ENCODE measurements at places on chromosomes 11 and 22. TPM values are rescaled to one million over a fixed set of nuclear protein-coding genes. Genes with fewer than 3 reads are reported as not detected.

- no peaks in the 10 kb centered on the region for H3K4me1 ChIP-seq
- H3K27ac ChIP-seq = no peak overlapping the region
- peaks cover 63% of the 10 kb centered on the region for H3K27me3 ChIP-seq
- H3K36me3 ChIP-seq = no peaks in the 10 kb centered on the region
- no peak overlapping the region for H3K4me3 ChIP-seq
Observed at GRCh38 chr11:13958641-13959400, 3.7 kb upstream of the SPON1 start.

DNA sequence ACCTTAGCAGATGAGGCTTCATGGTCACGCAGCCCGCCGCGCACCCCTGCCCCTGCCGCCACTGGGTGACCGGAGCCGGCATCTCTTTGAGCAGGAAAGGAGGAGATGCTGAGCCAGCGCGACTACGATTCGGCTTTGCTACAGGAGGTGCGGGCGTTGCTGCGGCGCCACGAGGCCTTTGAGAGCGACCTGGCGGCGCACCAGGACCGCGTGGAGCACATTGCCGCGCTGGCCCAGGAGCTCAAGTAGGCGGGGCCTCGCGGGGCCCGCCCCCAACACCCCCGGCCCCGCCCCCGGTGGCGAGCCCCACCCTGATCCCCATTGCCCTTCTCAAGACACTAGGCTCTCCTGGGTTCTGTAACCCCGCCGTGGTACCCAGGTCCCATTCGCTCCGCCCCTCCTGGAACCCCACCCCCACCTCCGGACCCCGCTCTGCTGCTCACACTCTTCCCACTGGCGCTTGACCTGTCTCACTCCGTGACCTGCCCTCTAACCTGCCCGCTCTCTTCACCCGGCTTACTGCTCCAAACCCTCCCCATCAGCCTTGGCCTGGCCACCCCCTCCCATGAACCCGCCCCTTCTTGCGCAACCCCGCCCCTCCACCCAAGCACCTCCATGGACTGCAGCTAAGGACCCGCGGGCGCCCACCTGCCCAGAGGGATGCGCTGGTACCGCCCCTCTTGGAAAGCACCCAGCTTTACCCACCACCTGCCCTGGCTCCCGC, 9.1 kb downstream of the CTSF start:
- no peak overlapping the region for H3K4me3 ChIP-seq
- H3K4me1 ChIP-seq = no peaks in the 10 kb centered on the region
- peaks cover 5% of the 10 kb centered on the region for H3K27me3 ChIP-seq
- H3K36me3 ChIP-seq = no peaks in the 10 kb centered on the region
- no peak for DNase-seq

DNA sequence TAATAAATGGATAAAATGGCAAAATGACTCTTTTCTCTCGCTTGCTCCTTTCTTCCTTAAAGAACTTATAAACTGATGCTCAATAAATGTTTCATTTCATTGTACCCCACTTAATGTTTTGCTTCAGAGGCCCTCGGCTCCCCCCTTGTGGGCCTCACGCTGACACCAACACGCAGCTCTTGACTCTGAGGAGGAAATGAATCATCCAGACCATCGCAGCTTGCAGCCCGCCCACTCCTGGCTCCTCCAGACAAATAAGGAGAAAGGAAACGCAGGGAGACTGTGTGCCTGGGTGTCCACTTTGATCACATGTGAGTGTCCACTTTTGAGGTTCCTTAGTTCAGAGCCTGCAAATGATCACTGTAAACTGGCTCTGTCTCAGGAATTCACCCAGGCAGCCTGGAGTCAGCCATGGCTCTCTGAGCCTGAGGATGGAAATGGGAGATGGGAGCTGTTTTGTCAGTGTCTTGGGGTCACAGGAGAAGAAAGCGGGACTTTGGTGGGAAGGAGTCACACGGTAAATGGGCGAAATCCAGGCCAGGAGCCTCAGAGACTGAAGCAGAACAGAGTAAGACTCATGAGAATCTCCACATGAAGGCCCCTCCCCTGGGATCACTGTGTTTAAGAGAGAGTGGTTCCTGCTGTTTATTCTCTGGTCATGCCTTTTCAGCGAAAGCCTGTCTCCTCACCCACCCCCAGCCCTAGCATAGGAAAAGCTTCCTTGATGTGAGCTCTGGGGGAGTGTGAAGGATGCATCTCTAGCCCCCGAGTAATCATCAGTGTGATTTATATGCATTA, 96.5 kb downstream of the CWC15 start:
- DNase-seq = peak; percentile 94
- H3K27ac ChIP-seq = peak overlapping the region; percentile 75
- no peaks in the 10 kb centered on the region for H3K27me3 ChIP-seq
- peaks cover 14% of the 10 kb centered on the region for H3K4me1 ChIP-seq
- no peak overlapping the region for H3K4me3 ChIP-seq
- peaks cover 7% of the 10 kb centered on the region for H3K36me3 ChIP-seq

DNA sequence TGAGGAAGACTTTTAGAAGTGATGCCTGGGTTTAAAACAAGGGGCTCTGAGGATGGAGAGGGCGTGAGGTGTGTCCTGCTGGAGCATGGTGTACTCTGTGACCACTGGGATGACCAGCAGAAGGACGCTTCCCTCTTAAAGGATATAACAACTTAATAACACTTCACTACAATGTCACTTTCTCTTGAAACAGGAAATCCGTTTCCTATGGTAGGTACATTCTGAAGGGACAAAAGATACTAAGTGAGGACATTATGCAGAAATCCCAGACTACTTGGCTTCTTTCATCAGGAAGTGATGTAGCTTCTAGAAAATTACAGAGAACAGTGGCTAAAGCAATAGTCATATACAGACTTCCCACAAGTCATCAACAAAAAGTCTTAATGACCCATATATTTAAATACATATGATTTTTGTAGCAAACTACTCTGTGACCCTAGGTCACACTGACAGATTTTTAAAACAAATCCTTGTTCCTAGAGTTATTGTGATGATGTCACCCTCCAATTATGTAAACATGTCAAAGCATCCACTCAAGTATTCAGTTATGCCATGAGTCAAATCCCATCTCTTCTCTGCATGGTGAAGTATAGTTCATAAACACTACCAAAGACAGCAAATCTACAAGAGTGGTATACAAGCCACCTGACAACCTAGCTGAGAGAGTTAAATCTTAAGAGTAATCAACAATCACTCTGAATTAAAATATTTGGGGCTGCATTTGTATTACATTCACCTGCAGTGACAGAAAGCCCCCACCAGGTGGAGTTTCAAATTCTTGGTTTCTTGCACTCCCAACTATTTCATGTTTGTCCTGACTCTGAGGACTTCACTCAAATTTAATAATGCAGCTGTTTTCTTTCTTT, 32.8 kb downstream of the PITPNB start:
- H3K4me3 ChIP-seq = peak overlapping the region; percentile 1
- H3K4me1 ChIP-seq = peaks cover 50% of the 10 kb centered on the region
- H3K27me3 ChIP-seq = no peaks in the 10 kb centered on the region
- DNase-seq = peak; percentile 85

DNA sequence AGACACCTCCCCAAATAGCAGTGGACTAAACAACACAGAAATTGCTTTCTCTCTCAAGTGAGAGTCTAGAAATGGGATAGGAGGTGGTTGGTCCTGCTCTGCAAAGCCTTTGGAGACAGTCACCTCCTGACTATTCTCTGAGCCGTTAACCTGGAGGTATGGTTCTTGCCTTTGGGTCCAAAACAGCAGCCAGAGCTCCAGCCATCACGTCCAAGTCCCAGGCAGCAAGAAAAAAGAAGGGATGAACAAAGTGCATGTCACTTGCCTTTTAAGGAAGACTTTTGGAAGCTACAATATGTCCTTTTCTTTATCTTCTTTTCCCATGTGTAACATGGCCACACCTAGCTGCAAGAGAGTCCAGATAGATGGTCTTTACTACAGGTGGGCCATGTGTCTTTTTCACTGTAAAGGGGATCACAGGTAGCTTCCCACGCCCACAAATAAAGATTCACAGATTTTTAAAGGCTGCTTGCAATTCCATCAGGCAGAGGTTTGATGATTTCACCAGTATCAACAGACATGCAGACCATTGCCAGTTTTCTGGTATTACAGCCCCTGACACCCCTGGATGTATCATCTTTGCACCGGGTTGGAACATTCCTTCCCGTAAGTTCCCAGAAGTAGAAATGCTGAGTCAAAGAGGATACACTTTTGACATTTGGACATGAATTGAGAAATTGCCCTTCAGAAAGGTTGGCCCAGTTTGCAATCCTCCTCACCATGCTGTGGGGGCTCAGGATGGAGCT, 66.0 kb downstream of the MYEOV start:
- peaks cover 15% of the 10 kb centered on the region for H3K4me1 ChIP-seq
- DNase-seq = no peak
- H3K36me3 ChIP-seq = no peaks in the 10 kb centered on the region
- no peak overlapping the region for H3K4me3 ChIP-seq

The CELSR1 gene
- 5.7 TPM for polyA plus RNA-seq

The RIMBP3B gene
- polyA plus RNA-seq = not detected

Data from endothelial cell of umbilical vein (primary cell).